CD8-positive, alpha-beta T cell (primary cell): ENCODE measurements at places on chromosomes 13 and 19. TPM values are rescaled to one million over a fixed set of nuclear protein-coding genes. Genes with fewer than 3 reads are reported as not detected.

ZNF550 gene
- total RNA-seq = 17.6 TPM

ZNF611 gene
- 23.0 TPM for total RNA-seq

JOSD2 gene
- 9.9 TPM for total RNA-seq

ZNF525 gene
- 25.6 TPM for total RNA-seq

KCNC3 gene
- 0.39 TPM for total RNA-seq

KLK11 gene
- total RNA-seq = not detected

ACER1 gene
- 2.6 TPM for total RNA-seq

F2RL3 gene
- total RNA-seq = not detected

CBLC gene
- total RNA-seq = not detected

BLVRB gene
- total RNA-seq = 6.4 TPM

SERPINE3 gene
- not detected for total RNA-seq

IGFL2 gene
- total RNA-seq = not detected

TTC9B gene
- total RNA-seq = not detected

CGB7 gene
- not detected for total RNA-seq

SPTBN4 gene
- 1.3 TPM for total RNA-seq

AP1M2 gene
- total RNA-seq = not detected

YIF1B gene
- total RNA-seq = 12.0 TPM

PRR36 gene
- total RNA-seq = 0.47 TPM

SBK3 gene
- not detected for total RNA-seq

TMEM190 gene
- not detected for total RNA-seq

ZNF627 gene
- total RNA-seq = 10.7 TPM

ILF3 gene
- total RNA-seq = 604 TPM

CBY2 gene
- not detected for total RNA-seq

GTPBP3 gene
- total RNA-seq = 20.8 TPM

KLC3 gene
- total RNA-seq = not detected

APOC4 gene
- not detected for total RNA-seq

ZIC2 gene
- not detected for total RNA-seq

ALDH16A1 gene
- total RNA-seq = 26.1 TPM

TFPT gene
- 8.2 TPM for total RNA-seq

ZSCAN22 gene
- 1.7 TPM for total RNA-seq

SH2D3A gene
- total RNA-seq = 38.8 TPM

FCGBP gene
- total RNA-seq = 31.9 TPM
